Naive thymus-derived CD4-positive, alpha-beta T cell (primary cell): ENCODE measurements at places on chromosomes 1 and 21. TPM values are rescaled to one million over a fixed set of nuclear protein-coding genes. Genes with fewer than 3 reads are reported as not detected.

DNA sequence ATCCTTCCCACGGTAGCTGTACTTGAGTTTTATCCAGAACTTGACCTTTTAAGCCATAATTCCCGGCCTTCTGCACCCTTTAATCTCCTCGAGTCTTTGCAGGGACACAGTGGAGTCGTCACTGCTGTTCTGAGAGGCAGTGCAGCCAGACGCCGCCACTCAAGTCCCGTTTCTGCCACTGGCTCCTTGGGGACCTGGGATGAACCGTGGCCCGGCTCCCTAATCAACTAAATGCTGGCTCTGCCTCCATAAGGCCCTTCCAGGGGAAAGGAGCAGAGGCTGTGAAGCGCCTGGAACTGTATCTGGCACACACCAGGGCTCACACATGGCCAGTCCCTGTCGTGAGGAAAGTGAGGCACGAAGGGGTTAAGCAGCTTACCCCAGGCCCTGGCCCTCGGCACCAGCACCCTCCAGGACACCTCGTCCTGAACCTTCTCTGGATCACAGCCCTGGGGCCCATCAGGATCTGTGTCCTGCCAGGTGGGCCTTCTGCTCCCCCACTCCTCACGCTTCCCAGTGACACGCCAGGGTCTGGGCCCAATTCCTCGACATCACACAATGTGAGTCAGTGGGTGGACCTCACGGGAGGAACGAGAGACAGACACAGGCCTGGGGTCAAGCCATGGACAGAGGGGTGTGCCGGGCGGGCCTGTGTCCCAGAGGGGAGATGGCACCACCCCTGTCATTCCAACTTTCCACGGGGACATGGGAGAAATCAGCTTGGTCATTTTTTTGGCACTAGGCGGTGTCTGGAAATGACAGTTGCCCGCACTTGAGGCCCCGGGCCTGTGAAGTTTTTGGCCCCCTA lies 23.5 kb upstream of the C1orf174 start:
- no peak overlapping the region for H3K4me3 ChIP-seq
- no peaks in the 10 kb centered on the region for H3K27me3 ChIP-seq

The MIXL1 gene
- not detected for total RNA-seq

The NBPF6 gene
- total RNA-seq: 0.27 and 0.46 TPM in 2 replicates

The PTPRC gene
- total RNA-seq: 1,121 TPM

DNA sequence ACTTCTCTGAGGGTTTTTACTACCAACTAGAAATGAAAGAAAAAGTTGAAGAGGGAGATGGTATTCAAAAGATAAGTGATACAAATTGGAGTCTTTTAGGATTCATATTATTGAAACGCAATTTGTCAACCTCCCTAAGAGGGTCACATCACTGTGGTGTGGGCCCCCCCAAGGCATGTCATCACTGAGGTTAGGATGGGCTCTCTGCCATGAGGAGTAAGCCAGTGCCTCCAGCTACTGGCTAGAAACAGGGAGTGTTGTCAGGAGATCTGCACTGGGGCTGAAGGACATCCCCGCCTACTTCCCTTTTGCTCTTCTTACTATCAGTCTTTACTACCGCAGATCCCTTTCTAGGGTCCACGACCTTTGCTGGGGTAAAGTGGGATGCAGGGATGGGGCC lies 25.9 kb downstream of the ITSN1 start:
- no peak overlapping the region for H3K4me3 ChIP-seq
- no peaks in the 10 kb centered on the region for H3K36me3 ChIP-seq
- no peak for DNase-seq

DNA sequence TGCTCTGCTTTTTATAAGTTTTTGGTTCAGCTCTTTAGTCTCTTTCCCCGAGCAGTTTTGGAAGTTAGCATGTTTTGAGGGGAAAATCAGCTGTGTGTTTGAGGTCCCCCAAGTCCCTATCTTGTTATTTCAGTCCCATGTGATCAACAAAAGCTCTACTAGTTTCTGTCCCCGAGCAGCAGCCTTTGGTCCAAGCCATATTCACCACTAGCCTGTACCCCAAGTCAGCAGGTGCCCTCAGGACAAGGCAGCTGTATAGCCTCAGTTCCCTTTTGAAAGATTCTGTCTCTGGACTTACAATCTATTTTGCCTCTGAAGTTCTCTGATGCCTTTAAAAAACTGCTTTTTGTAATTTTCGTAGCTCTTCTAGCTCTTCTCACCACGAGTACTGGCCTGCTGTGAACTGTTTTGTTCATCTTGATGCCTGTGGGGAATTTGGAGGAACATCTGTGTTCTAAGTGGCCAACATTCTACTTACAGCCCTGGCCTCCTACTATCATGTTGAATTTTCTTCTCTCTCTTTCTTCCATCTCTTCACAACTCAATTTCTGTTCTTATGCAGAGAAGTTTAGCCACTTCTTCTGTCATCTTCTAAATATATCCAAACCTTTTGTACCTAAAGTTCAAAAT lies 16.7 kb downstream of the UAP1 start:
- no peak for DNase-seq
- peaks cover 5% of the 10 kb centered on the region for H3K36me3 ChIP-seq
- H3K4me3 ChIP-seq: no peak overlapping the region
- no peaks in the 10 kb centered on the region for H3K27me3 ChIP-seq
- no peaks in the 10 kb centered on the region for H3K4me1 ChIP-seq

- no peaks in the 10 kb centered on the region for H3K4me1 ChIP-seq
- DNase-seq: no peak
- H3K4me3 ChIP-seq: no peak overlapping the region
- H3K27me3 ChIP-seq: no peaks in the 10 kb centered on the region
- H3K27ac ChIP-seq: no peak overlapping the region
Measured at GRCh38 chr1:230163719-230164118, 96.7 kb downstream of the GALNT2 start.

DNA sequence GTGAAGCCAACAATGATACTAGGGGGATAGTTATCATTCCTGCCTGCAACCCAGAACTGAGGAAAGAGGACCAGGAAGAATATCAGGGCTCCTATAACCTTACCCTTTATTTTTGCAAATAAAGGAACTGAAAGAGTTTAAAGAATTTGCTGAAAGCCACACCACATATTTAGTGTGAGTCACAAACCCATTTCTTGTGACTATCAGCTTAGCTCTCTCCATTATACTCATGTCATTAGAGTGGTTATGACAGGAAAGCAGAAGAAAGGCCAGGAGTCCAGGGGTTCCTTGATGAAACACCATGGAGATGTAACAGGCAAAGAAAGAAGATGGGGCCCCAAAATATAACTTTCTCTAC lies 141.1 kb upstream of the SAMSN1 start:
- DNase-seq: no peak
- H3K27me3 ChIP-seq: no peaks in the 10 kb centered on the region
- H3K36me3 ChIP-seq: no peaks in the 10 kb centered on the region
- H3K4me1 ChIP-seq: peaks cover 6% of the 10 kb centered on the region
